Activated CD4-positive, CD25-positive, alpha-beta regulatory T cell treated with anti-CD3 and anti-CD28 coated beads, Interleukin-2, amount 50 U/mL, for 16 hours (primary cell): ENCODE measurements at places on chromosomes 3 and 15.

- no peak for DNase-seq
Observed at GRCh38 chr3:76026379-76026778, 241.0 kb upstream of the ZNF717 start.

DNA sequence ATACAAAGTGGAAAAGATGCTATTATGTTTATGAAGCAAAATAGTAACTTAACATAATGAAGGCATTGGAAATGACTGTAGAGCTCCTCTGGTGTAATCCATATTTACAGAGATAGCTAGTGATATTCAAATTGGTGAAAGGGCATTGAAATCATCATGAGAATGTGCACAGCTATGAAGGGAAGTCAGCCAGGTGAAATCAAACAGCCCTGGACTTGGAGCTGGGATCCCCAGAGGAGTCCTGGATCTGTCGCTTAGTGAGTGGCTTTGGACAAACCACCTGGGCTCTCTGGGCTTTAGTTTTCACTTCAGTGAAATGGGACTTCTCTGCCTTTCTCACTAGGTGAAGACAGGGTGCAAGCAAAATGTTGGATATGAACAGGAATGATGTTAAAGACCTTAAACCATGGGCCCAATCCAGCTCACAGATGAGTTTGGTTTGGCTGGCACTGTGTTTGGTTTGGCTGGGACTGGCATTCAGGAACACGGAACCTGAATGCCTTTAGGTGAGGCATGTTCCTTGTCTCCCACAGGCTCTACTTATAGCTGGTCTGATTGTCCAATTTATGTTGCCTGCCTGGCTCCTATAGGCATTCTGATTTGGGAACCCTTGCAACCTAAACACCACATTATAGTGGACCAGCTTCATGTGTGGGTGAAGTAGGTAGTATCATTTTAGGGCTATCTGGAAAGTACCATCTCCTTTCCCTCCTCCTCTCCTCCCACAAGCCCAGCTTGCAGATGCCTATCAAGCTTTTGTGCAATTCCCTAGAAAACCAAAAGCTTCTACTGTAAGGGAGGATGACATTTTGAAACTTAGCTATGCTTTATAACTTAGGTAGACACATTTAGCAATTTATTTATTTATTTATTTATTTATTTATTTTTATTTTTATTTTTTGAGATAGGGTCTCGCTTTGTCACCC lies 110.6 kb upstream of the TNFAIP8L3 start:
- DNase-seq, result no peak

GRCh38 chr3:63089007-63089750 lies 188.9 kb upstream of the SYNPR start:
- DNase-seq, result no peak

DNA sequence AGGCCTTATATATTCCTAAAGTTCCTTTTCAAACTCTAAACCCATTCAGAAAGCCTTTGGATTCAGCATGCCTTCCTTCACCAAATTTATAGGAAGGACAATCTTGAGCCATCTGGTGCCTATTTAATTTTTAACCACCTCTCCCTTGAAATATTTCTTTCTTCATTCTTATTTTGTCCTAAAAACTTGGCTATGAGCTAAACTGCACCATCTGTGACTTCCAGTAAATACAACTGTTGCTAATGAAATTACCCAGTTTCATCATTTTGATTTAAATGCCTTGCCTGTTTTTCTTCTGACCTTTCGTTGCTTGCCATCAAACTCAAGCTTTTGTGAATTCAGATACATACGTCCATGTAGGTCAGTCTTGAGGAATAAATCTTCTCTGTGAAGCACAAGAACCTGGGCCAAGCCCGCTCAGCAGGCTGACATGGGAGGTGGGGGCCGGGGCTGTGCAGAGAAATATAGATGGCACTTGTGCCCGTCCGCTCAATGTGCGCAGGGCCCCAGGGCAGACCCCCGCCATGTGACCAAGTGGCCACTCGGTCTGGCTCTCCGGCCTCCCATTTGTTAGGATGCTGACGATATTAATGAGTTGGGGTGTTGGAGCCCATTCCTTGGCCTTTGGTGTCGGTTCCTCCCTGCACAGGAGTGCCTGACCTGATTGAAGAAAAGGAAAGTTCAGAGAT lies 335.9 kb downstream of the VPS13C start:
- DNase-seq, result no peak

GRCh38 chr3:17218587-17218986 lies 333.8 kb downstream of the PLCL2 start:
- DNase-seq, result no peak

GRCh38 chr3:134690226-134690625 lies 39.4 kb upstream of the KY start:
- no peak for DNase-seq

- DNase-seq, result no peak
Observed at GRCh38 chr3:53837331-53837730, 8.9 kb downstream of the CHDH start.

- DNase-seq, result no peak
Observed at GRCh38 chr3:122513386-122514122, 1.2 kb downstream of the KPNA1 start.
